GF-D8 (cell line): ENCODE measurements at places on chromosomes 4 and X.
A peak's percentile ranks its signal among the peaks of the same experiment; 100 is the strongest.

GRCh38 chr4:6278801-6279197 is 9.1 kb downstream of the WFS1 start:
- DNase-seq: peak; percentile 71

DNA sequence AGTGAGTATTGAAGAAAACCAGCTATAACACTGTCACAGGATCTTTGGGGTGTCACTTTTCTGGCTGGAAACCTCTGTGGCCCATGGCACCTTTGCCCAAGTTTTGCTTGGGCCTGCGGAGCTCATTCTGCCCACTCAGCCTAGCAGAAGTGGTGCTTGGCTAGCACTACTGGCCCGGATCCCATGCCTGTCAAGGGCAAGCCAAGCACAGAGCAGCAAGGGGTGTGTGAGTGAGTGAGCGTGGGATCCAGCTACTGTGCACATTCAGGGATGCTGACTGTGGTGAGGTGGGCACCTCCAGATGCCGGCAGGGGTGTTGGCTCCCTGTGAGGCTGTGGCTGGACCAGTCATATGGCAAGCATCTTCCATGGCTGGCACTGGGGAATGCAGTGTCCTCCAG is 55.4 kb upstream of the RASGEF1B start:
- no peak for DNase-seq

GRCh38 chr4:858041-858481 is 32.1 kb upstream of the CPLX1 start:
- no peak for DNase-seq

DNA sequence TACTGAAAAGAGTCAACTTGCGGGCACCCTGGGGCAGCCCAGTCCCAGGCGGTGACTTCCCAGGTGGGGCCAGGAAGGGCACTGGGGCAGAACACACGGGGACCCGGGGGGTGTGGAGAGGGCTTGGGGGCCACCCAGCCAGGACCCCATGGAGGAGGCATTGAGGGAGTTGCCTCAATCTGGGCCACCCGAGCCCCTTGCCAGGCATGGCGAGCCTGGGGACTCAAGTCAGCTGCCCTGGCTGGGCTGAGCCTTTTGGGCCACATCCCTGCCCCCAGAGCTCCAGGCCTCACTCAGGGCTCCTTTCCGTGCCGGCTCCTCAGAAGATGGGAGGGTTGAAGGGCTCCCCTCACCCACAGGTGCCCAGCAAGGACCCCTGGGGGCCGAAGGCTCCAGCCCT is 6.6 kb upstream of the CPLX1 start:
- DNase-seq: no peak

DNA sequence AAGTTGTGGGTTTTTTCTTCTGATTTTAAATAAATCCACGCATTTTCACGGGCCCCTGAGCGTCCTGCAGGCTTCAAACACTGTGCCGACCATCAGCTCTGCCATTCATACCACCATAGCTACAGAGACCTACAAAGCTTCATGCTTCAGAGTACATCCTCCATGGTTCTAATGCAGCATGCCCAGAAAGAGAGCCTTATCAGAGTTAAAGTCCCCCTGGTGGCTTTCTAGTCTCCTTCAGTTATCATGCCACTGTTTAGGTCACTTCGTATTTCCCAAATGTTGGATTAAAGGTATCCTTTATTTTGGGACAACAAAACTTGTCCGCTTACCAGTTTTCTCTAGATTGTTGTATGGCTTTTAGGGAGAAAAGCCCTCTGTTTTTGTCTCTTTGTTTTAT is 66.7 kb upstream of the VCX2 start:
- DNase-seq: no peak

- DNase-seq: no peak
These were observed 52.3 kb downstream of the CPEB2 start for GRCh38 chr4:15054541-15054940.

DNA sequence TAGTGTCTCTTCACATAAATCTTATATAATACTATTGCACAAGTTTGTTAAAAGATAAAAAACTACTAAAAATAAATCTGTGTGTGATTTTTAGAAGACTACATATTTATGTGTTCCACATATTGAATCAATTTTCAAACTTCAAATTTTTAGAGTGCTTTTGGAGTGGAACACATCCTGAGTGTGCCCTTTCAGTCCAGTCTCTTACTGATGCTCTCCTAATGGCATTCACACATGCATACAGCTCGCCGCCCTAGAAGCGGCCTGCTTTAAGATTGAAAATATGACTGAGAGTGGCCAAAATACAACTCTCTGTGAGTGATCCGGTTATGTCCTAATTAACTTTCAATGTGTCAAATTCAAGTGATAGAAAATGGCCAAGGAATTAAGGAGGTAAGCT is 628.8 kb downstream of the ANKRD50 start:
- DNase-seq: no peak

GRCh38 chrX:120090208-120090607 is 12.7 kb upstream of the RHOXF2B start:
- DNase-seq: no peak

DNA sequence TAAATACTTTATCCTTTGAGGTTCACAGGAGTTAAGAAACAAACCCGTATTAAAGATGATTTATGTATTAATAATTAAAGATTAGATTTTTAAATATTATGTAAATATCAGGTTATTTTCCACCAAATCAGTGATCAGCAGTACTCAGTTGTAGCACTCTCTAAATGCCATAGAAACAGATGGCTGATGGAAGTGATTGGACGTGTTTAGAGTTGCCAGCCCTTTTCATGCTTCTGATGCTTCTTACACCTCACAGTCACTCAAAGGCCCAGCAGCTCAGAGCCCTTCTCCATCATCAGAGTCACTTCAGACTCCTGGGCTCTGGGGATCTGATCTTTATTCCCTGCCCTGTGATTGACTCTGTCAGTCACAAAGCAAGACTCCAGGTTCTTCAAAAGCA is 170.1 kb upstream of the PGRMC2 start:
- no peak for DNase-seq

DNA sequence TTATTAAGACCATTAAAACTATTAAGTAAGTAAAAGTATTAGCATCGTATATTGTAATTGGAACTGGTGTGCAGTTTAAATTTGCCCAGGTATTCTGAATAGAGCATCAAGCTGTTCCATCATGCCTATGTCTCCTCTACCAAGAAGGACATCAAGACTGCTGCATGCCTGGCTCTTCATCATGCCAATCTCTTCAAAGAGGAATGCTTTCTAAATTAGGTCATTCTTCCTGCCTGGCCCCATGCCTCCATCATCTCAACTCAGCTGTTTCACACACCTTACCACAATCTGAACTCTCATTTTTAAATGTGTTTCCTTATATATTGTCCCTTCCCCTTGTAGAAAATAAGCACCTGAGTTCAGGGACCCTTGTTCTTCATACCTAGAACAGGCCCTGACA is 270.5 kb upstream of the PPARGC1A start:
- no peak for DNase-seq

- no peak for DNase-seq
These were observed 334.5 kb upstream of the SLC7A11 start for GRCh38 chr4:138576684-138577083.

DNA sequence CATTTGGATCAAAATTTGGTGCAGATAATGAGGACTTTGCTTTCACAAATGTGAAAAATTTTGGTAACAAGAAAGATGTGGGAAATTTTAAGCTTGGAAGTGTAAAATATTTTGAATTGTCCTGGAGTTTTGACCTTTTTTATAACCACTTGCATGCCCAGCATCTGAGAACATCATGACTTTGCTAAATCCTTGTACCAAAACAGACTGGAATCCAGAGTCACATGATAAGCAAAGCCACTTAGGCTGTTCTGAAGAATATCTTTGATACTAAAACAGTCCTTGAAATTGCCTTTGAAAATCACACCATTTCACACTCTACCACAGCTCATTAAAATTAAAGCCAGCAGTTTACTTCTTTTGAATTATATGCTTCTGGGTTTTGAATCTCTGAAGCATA is 2.5 kb upstream of the PPM1K start:
- no peak for DNase-seq

DNA sequence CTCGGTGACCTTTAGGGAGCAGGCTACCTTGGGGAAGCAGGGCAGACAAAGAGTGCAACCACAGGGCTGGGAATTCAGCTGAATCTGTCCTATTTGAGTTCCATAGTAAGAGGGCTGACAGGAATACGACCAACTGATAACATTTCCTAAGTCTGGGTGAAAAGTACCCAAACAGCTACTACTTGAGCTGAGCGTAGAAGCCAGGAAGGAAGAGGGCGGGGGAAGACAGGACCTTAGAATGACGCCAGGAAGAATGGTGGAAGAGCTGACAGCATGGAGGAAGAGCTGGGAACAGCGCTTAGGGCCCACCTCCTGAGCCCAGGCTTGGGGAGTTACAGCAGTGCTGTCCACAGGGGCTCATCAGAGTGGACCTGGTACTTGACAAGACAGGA is 14.4 kb downstream of the MECP2 start:
- DNase-seq: no peak

DNA sequence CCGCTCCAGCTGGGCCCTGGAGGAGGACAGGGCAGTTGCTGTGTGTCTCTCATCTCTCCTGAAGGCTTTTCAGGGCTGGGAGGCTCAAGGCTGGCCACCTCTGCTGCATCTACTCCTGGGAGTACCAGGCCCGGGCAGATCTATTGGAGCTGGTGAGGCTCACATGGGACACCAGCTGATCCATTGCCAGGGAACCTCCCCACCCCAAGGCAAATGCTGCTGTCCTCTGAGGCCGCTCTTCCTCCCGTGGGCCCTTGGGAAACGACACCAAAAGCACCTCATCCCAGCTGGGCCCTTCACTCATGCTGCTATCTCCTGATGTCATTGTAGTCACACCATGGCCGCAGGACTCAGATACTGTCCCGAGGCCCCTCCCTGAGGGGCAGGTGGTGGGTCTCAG is 3.6 kb downstream of the UBL4A start:
- DNase-seq: no peak

GRCh38 chr4:38857354-38858096 is 908 bp upstream of the TLR6 start:
- DNase-seq: peak; percentile 47

- DNase-seq: no peak
These were observed 126.8 kb upstream of the PSAPL1 start for GRCh38 chr4:7561557-7561956.

- DNase-seq: no peak
These were observed 106.2 kb downstream of the FAM9B start for GRCh38 chrX:8927701-8928100.

- DNase-seq: no peak
These were observed 47.1 kb downstream of the CHIC2 start for GRCh38 chr4:54017308-54017707.

GRCh38 chrX:1910207-1910470 is 295.3 kb downstream of the ASMT start:
- no peak for DNase-seq

DNA sequence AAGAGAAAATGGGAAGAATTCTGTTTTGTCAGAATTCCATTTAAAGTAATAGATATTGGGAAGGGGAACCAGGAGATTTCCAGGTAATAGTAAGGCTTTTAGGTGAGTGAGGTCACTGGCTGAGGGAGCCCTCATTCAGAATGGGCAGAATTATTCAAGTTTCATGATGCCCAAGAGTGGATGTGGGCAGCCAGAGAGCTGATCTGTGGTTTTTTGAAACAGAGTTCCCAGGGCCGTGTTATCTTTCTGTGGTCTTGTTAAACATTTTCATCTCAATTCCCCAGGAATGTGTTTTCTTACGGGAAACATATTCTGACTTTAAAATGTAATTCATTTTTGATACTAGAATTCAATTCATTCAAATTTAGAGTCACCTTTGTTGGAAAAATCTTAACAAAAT is 182.0 kb upstream of the AADAT start:
- no peak for DNase-seq

DNA sequence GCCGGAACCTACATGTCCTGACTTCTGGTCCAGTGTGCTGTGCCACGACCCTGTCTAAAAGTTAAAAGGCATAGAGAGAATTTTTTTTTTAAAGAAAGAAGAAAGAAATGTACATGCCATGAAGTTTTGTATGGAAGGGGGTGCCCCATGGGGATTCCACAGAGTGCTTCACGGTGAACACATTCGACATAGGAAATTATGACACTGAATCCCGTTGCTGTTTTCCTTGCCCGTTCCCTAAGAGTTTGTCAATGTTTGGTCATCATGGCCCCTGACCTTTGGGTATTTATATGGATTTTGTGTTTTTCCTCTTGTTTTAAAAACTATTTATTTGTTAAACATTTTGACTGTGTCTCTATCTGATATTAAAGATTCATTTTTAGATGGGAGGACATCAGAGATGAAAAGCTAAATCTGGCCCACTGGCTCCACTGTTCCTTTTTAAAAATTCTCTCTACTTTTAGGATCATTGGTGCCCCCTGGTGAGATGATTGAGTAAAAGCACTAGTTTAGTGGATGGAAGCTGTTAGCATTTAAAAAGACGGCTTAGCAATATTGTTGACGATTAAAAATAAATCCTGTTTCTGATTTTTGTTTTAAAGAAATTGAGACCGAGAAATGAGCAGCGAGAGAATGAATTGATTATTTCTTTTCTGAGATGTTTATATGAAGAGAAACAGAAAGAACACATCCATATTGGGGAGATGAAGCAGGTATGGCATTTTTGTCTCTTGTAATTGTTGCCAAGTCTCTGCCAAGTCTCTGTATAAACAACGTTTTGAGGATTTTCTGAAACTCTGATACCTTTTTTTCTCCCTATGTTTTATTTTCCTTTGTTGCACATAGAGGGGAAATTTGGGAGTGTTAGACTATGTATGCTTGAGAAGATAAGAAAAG is 75.0 kb downstream of the PTTG2 start:
- DNase-seq: peak; percentile 5

DNA sequence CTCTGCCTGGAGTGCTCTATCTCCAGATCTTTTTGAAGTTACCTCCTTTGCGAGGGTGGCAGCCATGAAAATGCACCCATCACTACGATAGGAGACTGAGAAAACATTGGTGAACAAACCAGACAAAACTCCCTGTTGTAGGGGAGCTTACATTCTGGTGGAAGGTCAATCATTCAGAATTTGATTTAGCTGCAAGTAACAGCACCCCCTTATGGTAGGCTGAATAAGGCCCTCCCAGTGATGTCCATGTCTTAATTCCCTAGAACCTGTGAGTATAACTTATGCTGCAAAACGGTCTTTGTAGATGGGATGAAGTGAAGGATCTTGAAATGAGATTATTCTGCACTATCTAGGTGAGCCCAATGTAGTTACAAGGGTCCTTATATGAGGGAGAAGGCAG is 5.6 kb upstream of the TEC start:
- peak; percentile 35 for DNase-seq

DNA sequence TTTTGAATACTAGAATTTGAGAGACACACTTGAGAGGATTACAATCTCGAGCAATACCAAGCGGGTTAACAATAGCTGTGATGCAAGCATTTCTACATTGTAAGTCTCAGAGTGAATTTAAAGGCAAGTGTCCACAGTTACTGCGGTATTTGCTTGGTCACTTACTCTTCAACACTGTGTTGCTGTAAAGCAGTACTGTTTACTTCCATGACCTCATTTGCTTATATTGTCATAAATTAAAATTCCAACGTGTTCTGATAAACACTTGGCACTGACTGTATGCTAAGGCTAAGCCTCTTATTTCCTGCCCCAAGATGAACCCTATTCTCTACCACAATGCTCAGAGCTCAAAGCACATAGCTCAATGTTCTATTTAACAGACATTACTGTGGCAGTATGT is 11.1 kb downstream of the EXOC1L start:
- DNase-seq: no peak

GRCh38 chr4:38563707-38564495 is 100.1 kb upstream of the KLF3 start:
- DNase-seq: no peak

GRCh38 chr4:173517781-173518424 is 12.1 kb downstream of the HAND2 start:
- no peak for DNase-seq

- DNase-seq: no peak
These were observed 59.4 kb upstream of the GRPR start for GRCh38 chrX:16063921-16064320.

GRCh38 chr4:176292920-176293319 is 23.9 kb upstream of the ASB5 start:
- DNase-seq: no peak
